ENCODE measurements at places on chromosomes 1 and 21.

- DNase-seq = no peak
Measured at GRCh38 chr1:208254376-208254775, 10.2 kb upstream of the PLXNA2 start.

- DNase-seq = no peak
Measured at GRCh38 chr1:154182344-154183045, 9.4 kb downstream of the TPM3 start.

- DNase-seq = no peak
Measured at GRCh38 chr21:16070207-16070651, 340.4 kb downstream of the USP25 start.

- DNase-seq = no peak
Measured at GRCh38 chr1:20597650-20598049, 8.8 kb downstream of the CDA start.

- DNase-seq = no peak
Measured at GRCh38 chr21:32004291-32004690, 131.5 kb downstream of the HUNK start.

DNA sequence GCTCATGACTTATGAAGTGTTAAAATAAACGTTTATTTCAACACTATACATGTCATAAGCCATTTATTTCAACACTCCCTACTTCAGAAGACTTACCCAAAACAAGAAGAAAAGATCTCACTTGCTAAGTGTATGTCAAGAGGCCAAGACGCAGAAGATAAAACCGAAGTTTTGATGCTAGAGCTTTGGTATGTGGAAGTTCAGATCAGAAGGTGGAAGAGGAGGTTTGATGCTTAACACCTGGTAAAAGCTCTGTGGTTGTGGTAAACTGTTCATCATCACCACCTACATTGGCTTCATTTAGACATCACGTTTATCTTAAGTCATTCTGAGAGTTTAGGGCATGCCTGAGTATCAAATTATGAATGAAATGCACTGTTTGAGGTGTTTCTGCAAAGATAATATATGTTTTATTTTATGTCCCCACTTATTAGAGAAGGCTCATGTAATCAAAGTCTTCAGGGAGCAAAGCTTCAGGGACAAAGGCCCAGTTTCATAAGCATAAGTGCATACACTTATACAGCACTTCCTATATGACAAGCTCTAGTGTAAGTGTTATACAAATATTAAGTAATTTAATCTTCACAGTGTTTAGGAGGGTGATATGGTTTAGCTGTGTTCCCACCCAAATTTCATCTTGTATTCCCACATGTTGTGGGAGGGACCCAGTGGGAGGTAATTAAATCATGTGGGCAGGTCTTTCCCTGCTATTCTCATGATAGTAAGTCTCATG is 533.3 kb downstream of the PTBP2 start:
- DNase-seq = no peak

DNA sequence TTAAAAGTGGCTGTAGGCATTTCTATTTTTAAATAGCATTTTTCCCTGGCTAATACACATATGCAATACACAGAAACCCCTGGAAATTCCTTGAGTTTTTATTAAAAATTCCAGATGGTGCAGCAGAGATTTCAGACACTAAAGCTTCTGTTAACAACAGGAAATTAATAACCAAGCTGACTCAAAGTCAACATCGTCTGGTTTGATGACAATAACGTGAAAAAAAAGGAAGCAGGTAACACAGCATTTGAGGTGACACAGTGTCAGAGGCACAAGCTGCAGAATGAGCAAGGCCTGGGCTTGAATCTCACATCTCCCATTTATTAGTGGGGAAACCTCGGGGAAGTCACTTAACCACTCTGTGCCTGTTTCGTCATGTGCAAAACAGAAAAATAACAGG is 64.6 kb upstream of the GJB5 start:
- no peak for DNase-seq
